Aorta (tissue), 5 donors: ENCODE measurements at places on chromosomes 2 and 18.

DNA sequence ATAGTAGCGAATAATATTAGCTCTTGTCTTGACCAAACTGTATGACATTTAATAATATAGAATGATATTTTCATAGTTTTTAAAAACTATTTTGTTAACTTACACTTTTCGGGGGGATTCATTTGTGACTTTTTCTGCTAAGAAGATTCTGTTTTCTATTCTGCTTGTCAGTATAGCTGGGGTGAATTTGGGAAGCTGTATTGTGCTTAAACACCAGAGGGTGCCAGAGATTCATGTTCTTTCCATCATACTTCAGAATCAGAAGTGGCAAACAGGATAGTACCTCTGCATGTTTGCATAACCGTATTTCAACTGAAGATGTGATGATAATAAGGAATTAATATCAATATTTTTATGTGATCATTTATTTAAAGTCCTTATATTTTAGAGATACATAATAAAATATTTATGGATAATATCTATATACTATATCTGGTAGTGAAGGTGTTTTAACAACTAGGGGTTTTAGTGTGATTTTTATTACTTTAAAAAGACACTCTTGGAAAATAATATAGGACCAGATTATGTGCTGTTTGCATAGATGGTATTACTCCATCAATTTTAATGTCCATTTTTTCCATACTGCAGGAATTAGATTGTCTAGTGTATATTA, 81.0 kb downstream of the TAF4B start:
- H3K36me3 ChIP-seq: no peaks in the 10 kb centered on the region
- no peaks in the 10 kb centered on the region for H3K4me1 ChIP-seq
- no peak overlapping the region for H3K4me3 ChIP-seq
- H3K27ac ChIP-seq: no peak overlapping the region

DNA sequence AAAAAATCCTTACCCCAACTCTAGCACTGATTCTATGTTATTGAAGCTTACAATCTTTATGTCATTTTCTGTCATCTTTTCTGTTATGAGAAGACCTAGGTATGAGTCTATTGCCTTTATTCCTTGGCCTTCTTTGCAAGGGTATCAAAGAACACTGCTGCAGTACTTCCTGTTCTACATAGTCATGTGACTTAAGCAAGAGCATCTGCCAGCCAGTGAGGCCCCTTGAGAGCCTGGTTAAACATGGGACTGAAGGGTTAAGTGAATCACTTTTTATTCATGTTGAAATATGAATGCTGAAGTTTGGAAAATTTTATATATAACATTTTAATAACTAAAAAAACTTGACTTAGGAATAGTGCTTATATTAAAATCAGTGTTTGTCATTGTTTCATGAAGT, 844 bp upstream of the CPS1 start:
- no peaks in the 10 kb centered on the region for H3K27me3 ChIP-seq
- no peaks in the 10 kb centered on the region for H3K4me1 ChIP-seq
- no peak overlapping the region for H3K27ac ChIP-seq
- no peak for DNase-seq
- no peaks in the 10 kb centered on the region for H3K36me3 ChIP-seq
- no peak overlapping the region for H3K4me3 ChIP-seq

DNA sequence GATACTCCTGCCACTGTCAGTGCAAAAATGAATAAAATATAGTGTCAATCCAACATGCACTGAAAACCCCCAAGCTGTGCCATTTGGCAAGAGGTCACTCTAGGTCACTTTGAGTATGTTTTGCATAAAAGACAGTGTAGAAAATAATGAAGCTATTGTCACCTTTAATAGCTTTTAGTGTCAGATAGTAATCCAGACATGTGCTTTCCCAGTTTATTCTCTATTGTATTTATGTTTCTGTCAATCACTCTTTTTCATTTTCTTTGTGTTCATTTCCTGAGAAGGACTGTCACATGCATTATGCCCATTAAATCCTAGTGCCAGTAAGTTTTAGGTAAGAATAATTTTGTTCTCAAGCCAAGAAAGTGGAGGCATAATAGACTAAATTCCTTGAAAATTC, 1073.9 kb upstream of the CDH2 start:
- no peaks in the 10 kb centered on the region for H3K4me1 ChIP-seq
- H3K27me3 ChIP-seq: no peaks in the 10 kb centered on the region
- DNase-seq: no peak

- H3K27ac ChIP-seq: no peak overlapping the region
- H3K4me3 ChIP-seq: no peak overlapping the region
- peaks cover 2% of the 10 kb centered on the region for H3K27me3 ChIP-seq
- no peaks in the 10 kb centered on the region for H3K4me1 ChIP-seq
- no peak for DNase-seq
Observed at GRCh38 chr2:80519699-80520291, 215.2 kb upstream of the LRRTM1 start.

DNA sequence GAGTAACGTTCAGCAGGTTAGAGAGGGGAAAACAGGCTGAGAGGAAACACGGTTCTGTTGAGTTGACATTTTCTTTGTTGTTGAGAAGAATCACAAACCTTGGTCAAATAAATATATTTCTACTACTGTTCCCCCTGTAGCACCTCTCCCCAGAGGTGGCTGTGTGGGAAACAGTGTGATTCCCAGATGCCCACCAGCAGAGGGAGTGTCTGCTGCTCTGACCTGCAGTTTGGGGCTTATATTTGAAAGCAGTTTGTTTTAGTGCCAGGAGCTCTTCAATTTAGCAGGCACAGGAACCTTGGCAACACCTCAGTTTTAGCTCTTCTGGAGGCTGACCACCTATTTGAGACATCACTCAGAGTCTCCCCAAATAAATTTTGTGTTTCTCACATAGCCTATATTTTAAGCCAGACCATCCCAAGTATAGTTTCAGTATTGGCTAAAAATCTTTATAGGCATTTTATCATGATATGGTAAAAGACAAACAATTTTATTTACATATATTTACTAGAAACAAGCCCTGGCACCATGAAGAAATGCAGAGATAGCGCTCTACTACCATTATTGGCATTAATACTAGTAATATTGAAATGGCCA, 75.7 kb downstream of the PIK3C3 start:
- no peaks in the 10 kb centered on the region for H3K27me3 ChIP-seq
- no peak overlapping the region for H3K4me3 ChIP-seq
- DNase-seq: no peak
- H3K27ac ChIP-seq: no peak overlapping the region
- peaks cover 6% of the 10 kb centered on the region for H3K36me3 ChIP-seq

DNA sequence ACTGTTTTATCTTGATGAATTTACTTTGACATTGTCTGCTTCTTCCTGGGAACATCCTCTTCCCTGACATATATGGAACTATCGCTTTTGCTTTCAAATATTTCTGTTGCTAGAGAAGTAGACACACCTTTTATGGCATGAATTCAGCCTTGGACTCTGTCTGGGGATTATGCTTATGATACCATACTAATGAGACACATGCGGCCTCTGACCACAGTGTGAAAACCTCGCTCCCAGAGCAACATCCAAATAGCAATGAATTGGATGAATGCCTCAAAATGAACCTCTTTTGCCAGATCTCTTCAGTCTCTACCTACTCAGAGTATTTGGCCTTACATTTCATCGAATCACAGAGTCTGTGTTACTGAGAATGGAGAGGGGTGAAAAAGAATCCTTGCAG, 70.9 kb downstream of the PIEZO2 start:
- no peak overlapping the region for H3K4me3 ChIP-seq
- no peaks in the 10 kb centered on the region for H3K27me3 ChIP-seq
- DNase-seq: no peak
- no peaks in the 10 kb centered on the region for H3K36me3 ChIP-seq
